ENCODE measurements at places on chromosomes 13 and 19.

DNA sequence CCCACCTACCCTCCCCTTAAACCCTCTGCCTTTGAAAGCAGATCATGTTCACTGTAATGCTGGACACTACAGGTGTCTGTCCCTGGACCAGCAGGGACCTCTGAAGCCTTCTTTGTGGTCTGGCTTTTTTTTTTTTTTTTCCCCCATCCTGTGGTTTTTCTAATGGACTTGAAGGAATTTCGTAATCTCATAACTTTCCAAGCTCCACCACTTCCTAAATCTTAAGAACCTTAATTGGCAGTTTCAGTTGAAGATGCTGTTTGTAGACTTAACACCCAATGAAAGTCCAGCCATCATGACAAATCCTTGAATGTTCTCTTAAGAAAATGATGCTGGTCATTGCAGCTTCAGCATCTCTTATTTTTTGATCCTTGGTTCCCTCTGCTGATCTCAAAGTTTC is 45.0 kb upstream of the LRCH1 start:
- no peak for DNase-seq

- no peak for DNase-seq
Observed at GRCh38 chr13:41565846-41566245, 108.5 kb downstream of the RGCC start.

GRCh38 chr13:59439776-59440428 is 723.8 kb downstream of the DIAPH3 start:
- DNase-seq = no peak

GRCh38 chr13:51318015-51318414 is 21.5 kb upstream of the SERPINE3 start:
- no peak for DNase-seq

- no peak for DNase-seq
Observed at GRCh38 chr19:677201-677600, 1.0 kb downstream of the FSTL3 start.

- DNase-seq = no peak
Observed at GRCh38 chr13:111303559-111303958, 16.9 kb upstream of the TEX29 start.

DNA sequence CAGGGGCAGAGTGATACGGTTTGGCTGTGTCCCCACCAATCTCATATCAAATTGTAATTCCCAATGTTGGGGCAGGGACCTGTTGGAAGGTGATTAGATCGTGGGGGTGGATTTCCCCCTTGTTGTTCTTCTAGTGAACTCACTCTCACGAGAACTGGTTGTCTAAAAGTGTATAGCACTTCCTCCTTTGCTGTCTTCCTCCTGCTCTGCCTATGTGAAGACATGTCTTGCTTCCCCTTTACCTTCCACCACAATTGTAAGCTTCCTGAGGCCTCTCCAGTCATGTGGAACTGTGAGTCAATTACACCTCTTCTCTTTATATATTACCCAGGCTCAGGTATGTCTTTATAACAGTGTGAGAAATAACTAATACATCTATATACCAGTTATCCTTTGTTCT is 706.4 kb upstream of the KLHL1 start:
- DNase-seq = no peak

DNA sequence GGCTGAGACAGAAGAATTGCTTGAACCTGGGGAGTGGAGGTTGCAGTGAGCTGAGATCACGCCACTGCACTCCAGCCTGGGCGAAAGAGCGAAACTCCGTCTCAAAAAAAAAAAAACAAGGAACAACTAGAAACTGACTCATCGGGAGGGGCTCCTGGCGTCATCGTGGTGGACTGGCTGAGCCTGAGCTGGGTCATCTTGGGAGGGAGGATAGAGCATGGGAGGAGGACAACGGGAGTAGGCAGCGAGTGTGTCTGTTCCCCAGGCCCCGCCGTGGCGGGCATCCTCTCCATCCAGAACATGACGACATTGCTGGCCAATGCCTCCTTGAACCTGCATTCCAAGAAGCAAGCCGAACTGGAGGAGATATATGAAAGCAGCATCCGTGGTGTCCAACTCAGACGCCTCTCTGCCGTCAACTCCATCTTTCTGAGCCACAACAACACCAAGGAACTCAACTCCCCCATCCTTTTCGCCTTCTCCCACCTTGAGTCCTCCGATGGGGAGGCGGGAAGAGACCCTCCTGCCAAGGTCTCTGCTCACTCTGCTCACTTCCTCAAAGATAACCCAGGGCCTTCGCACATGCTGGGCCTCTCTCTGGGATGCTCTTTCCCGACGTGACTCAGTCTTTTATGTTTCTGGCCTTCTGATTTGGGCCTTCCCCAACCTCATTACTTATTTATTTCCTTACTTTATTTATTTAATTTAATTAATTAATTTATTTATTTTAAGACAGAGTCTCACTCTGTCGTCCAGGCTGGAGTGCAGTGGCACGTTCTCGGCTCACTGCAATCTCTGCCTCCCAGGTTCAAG is 16.6 kb downstream of the DDX39A start:
- no peak for DNase-seq

GRCh38 chr13:78372581-78372980 is 230.8 kb downstream of the POU4F1 start:
- no peak for DNase-seq

GRCh38 chr19:6048793-6049405 is 61.4 kb downstream of the RFX2 start:
- DNase-seq = peak; percentile 60
